Thymus (tissue), 14 donors: ENCODE measurements at places on chromosomes 4 and X. TPM values are rescaled to one million over a fixed set of nuclear protein-coding genes. Genes with fewer than 3 reads are reported as not detected.

GRCh38 chr4:156523492-156523891 is 448.1 kb downstream of the PDGFC start:
- DNase-seq = no peak
- no peaks in the 10 kb centered on the region for H3K4me1 ChIP-seq
- no peak overlapping the region for H3K27ac ChIP-seq

DNA sequence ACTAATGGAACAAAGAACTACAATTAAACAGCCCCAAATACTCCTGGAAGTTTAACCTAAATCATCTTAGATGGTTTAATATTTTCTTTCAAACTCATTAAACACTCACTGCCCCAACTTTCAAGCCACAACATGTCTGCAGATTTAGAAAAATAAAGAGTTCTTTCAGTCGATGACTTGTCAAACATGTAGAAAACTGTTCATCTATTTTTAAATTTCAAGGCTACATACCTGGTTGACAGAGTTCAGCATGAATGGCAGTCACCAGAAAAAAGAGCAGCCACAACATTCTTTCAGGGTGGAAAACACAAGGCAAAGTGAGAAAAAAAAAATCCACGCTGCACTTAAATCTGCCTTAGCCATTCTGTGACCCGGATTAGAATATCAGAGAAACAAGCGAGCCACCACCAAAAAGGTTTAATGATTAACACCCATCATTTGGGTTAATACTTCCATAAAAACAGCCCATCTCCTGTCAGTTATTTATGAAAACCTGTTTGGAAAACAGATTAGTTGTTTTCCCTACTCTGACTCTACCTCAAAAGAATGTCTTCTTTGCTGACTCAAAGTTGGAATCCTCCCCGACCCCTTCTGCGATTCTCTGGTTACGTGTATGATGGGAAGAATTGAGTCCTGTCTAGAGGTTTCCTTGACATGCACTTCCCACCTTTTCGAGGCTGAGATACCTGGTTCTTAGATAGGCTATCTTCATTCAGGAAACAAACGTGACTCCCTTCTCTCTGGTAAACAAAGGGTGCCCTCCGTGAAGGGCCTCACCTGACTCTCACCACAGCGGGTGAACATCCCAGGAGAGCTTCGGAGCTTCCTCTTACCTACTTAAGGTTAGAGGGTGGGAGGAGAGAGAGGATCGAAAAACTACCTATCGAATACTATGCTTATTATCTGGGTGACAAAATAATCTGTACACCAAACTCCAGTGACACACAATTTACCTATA is at the start of gene CLTRN:
TSS of gene CLTRN (minus strand) at position 319 of the 958 bp plus-strand sequence. CDS start at position 289, 30 bp downstream.
- no peak within 1 kb of the TSS for H3K27ac ChIP-seq
- H3K4me3 ChIP-seq = no peak within 1 kb of the TSS
- no peaks in the 10 kb centered on the region for H3K36me3 ChIP-seq
- DNase-seq = no peak

AREG gene
- total RNA-seq = 0.42 TPM

DNA sequence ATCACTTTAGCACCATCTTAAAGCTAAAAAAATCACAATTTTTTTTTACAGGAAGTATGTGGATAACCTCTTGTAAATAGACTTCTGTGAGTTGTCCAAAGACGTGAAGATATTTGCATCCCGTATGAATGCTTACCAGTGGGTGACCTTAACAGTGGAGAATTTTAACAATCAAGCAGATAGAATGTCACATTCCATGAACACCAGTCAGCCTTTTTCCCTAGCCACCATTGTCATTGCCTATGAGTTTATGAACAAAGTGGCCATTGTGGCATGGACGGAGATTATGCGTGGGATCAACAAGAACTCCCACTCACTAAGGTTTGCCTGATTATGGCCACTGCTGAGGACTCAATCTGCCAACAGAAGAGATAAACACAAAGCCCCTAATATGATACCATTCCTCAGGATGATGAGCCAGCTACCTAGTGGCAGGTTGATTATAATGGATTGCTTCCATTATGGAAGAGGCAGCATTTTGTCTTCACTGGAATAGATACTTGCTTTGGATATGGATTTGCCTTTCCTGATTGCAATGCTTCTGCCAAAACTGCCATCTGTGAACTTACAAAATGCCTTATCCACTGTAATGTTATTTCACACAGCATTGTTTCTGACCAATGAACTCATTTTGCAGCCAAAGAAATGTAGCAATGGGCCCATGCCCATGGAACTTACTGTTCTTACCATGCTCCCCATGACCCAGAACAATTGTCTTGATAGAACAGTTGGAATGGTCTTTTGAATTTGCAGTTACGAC is 830.9 kb upstream of the NDST4 start:
- no peaks in the 10 kb centered on the region for H3K4me1 ChIP-seq
- no peak for DNase-seq
- H3K4me3 ChIP-seq = no peak overlapping the region

- H3K4me1 ChIP-seq = no peaks in the 10 kb centered on the region
- no peak overlapping the region for H3K4me3 ChIP-seq
- no peaks in the 10 kb centered on the region for H3K36me3 ChIP-seq
- H3K27ac ChIP-seq = no peak overlapping the region
- H3K27me3 ChIP-seq = no peaks in the 10 kb centered on the region
Observed at GRCh38 chrX:79477691-79478090, 110.6 kb upstream of the ITM2A start.

GRCh38 chr4:3229328-3229727 is 19.6 kb upstream of the MSANTD1 start:
- no peaks in the 10 kb centered on the region for H3K27me3 ChIP-seq
- no peak for DNase-seq
- H3K4me3 ChIP-seq = no peak overlapping the region
- no peaks in the 10 kb centered on the region for H3K4me1 ChIP-seq
- no peak overlapping the region for H3K27ac ChIP-seq
- peaks cover 83% of the 10 kb centered on the region for H3K36me3 ChIP-seq

DNA sequence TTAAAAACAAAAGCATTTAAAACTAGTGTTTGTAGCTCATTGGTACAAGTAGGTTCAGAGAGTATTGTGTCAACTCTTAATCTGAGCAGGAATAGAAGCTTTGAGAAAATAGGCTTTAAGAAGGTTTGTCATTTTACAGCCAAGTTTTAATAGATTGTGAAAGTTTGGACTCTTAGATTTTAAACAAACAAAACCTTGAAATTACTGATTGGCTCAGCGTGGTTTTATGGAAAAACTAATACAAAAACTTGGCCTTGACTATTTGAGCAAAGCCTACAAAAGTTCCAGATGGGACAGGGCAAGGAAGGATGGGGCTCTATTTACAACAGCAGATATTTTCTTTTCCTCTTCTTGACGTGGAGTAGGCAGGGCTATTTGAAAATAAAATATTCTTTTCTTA is 16.5 kb downstream of the ZFX start:
- no peaks in the 10 kb centered on the region for H3K4me1 ChIP-seq
- no peak overlapping the region for H3K27ac ChIP-seq

DNA sequence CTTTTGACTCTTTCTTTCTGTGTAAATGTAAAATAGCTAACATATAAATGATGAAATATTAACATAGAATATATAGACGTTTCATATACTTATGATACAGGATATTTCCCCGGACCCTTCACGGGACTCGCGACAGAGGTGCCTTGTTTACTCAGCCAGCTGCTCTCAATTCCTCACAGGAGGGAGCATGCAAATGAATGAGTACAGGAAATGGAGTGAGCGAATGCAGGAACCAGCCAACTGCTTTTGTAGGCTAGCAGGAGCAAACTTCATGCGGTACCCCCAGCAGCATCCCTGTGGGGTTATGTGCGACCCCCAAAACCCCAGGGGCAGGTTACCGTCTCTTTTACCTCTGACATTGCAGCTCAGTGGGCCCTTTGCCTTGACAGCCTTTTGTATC is 110.3 kb upstream of the PDHA2 start:
- no peak overlapping the region for H3K27ac ChIP-seq
- no peak overlapping the region for H3K4me3 ChIP-seq
- H3K27me3 ChIP-seq = no peaks in the 10 kb centered on the region

RTL5 gene
- 0.38 TPM for total RNA-seq
